ENCODE measurements at places on chromosomes 1 and 21.

DNA sequence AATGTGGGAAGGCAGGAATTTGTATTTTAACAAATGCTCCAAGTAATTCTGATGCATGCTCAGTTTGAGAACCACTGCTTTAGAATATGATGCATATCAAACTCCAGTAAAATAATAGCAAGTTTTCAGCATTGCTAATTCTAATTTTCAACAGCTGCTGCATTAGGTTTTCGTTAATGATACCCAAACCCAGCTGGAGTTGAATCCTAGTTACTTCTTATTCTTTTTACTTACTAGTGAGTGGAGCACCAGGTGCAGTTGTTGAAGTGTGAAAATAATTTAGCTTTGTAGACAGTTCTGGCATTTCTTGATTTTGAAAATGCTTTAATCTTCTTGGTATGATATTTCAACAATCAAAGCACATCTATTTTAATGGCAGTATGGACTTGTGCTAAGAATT lies 138.5 kb downstream of the HS2ST1 start:
- DNase-seq, result no peak

GRCh38 chr1:165717918-165718515 lies 19.7 kb upstream of the ALDH9A1 start:
- DNase-seq, result no peak

GRCh38 chr21:23951251-23951650 lies 1656.0 kb downstream of the MRPL39 start:
- DNase-seq, result no peak

- DNase-seq, result no peak
These were observed 5.1 kb upstream of the NPHP4 start for GRCh38 chr1:5997316-5997715.

- no peak for DNase-seq
These were observed 29.7 kb downstream of the COA6 start for GRCh38 chr1:234402939-234403338.

- no peak for DNase-seq
These were observed 22.4 kb downstream of the PROX1 start for GRCh38 chr1:214010197-214010573.

- DNase-seq, result no peak
These were observed 6.1 kb downstream of the GJC2 start for GRCh38 chr1:228155596-228156514.

DNA sequence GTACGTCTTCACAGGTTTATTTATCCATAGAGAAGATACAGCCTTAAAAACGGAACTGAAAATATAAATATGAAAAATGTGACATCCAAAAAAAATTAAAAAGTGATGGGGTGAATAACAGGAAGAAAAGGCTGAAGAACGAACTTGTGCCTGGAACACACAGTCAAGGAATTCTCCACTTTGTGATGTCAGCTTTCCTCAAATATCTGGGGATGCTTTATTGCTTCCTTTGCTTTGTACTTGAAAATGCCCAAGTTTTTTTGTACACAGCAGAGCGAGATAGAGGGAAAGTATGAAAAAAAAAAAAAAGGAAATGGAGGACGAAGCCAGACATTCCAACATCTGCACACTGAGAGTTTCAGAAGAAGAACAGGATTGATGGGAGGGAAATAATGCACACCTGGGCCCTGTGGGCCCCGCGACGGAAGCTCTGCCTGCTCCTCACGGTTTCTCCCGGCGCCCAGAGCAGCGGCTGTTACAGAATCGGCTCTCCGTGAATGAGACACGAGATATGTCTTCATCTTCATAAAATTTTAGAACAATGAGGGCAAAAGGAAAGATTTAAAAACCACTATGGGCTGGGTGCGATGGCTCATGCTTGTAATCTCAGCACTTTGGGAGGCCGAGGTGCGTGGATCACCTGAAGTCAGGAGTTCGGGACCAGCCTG lies 10.0 kb upstream of the LRRC3 start:
- no peak for DNase-seq

DNA sequence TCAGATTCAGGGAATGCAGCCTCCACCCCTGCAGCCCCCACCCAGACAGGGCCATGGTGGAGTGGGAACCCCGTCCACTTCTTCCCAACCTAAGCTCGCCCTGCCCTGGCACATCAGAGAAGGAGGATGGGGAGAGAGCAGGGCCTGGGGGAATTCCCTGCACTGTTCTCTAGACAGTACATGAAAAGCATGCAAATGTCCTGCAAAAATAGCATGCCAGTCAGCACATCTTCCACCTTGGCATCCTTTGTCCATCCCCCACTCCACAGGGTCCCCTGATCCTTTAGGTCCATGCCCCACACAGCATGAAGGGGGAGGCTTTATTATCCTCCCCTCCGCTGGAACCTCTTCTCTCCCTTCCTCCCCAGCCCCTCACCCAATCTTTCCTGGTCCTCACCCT lies 35.0 kb upstream of the RD3 start:
- no peak for DNase-seq

DNA sequence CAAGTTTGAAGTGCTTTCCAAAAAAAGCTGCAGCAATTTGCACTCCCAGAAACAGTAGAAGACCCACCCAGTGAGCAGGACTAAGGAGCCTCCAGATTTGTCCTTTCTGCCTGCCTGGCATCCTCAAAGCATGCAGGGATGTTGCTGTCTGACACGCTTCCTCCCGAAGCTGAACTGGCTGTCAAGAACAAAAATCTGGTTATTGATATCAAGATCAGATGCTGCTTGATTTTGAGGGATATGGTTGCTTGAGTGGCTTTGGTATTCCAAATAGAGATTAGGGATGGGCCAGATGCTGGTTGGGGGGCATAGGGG lies 143.3 kb downstream of the MRPS6 start:
- DNase-seq, result no peak

DNA sequence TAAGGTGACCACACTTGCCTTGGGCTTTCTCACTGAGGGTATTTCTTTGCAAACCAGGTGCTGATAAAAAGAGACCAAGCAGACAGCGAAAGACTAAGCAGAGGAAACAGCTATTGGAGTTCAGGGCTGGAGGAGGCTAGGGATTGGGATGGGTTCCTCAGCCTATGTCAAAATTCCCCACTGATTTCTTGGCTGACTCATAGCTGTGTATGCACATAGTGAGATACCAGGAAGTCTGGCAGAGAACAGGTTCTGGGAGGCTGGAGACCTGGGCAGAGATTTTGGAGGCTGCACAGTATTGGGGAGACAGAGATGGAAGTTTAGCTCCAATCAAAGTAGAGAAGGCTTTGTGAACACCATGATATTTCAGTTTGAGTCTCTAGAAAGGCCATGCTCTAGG lies 25.3 kb downstream of the YARS1 start:
- no peak for DNase-seq

DNA sequence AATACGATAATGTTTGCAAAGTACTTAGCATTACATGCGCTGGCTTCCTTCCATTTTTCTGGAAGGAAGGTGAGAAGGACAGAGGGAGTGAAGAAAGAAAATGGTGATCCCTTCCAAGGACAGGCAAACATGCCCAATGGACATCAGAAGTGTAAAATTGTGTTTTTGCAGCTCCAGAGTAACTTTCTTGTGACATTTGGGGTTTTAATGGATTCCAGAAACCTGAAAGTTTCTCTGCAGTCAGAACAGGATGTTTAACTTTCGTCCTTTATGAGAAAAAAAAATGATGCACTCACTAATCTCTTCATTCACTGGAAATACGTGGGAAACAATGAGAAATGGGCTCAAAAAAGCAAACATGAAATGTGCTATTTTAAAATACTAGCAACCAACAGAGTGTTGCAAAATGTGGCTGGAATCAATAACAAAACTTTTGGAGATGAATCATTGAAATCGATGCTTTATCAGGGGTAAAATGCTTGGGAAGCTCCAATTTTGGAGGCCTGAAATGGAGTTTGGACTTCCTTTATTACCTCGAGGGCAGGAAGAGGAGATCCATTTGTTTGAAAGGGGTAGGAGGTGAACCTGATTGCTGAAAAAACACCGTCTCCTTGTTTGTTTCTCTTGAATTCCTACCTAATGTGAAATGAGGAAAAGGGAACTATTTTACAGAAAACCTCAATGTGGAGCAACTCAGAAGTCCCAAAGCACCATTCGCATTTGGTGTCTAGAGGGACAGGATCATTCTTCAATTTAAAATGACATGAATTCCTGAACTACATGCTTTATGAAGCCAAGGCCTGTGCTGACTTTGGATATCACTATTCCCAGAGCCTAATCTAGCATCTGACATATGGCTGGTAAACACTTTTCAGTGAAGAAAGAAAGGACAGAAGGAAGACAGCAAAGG lies 129.5 kb downstream of the TRABD2B start:
- no peak for DNase-seq

DNA sequence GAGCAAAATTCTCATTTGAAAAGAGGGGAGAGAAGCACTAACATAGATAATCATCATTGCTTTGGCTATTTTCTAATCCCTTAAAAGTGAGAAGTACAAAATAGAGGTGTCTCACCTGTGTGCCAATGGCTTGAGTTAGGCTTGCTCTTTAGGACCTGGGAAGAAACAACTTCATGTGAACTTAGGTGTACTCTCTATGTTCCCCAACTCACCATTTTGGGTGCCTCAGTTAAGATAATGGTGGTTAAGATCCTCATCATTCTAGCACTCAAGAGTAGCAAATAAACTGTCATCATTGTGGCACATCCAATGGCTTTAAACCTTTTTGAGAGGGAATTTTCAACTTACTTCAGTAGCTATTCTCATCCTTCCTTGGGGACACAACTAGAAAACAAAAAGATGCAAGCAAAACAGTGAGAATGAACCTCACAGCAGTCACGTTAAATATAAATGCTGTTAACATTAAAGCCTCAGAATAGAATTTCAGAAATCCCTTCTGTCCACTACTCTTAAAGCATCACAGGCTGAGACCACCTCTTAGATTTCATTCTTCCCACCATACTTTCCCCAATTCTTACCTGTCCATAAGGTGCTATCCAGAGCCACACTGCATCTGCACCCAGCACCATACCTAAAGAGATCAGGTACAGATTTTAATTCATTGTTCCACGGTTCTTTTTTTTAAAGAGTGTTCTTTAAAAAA lies 1.2 kb downstream of the GAS5 start:
- no peak for DNase-seq

- DNase-seq, result no peak
These were observed 14.7 kb upstream of the AHCYL1 start for GRCh38 chr1:109969907-109970306.

DNA sequence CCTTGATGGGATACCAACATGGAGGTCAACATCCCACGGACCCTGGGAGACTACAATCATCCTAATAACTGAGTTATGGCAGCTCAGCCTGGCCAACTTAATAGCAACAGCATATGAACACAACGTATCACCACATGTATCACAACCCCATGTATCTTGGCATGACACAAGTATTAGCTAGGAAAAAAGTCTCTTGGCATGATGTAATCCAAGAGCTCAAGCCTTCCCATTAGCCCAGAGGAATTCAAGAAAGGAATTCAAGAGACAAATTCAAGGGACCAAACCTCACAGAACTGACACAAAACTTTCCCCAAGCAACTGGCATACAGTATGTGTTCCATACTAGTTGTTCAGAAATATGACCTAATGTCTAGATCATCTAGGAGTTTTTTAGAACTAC lies 100.9 kb upstream of the HMGB4 start:
- no peak for DNase-seq

DNA sequence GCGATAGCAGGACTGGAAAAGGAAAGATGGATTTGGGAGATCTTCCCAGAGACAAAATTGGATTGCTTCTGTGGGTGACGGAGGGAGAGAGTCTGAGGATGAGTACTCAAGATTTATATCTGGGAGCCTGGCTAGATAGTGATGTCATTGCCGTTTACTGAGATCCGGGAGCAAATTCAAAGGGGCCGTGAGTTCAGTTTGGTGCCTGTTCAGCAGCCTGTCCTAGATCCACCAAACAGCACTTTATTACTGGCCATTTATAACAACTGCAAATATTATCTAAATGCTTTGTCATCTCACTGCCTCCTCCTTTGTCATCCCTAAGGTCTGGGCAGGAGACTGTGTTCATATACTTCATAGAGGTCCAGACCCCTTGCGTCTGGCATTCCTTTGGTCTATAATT lies 29.2 kb downstream of the MAPKAPK2 start:
- no peak for DNase-seq

DNA sequence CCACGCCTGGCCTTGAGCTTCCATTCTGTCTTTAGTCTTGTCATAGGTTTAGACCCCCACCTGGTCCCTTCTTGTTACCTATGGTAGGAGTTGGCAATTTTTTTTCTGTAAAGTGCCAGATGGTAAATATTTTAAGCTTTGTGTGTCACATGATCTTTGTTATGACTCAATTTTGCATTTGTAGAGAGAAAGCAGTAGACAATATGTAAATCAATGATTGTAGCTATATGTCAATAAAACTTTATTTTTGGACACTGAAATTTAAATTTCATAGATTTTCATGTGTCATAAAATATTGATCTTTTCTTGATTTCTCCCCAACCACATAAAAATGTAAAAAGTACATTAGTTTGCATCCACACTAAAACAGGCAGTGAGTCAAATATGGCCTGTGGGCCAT lies 8.0 kb downstream of the MKNK1 start:
- no peak for DNase-seq

- no peak for DNase-seq
These were observed 9.3 kb downstream of the EPS15 start for GRCh38 chr1:51509773-51510172.

GRCh38 chr1:199405634-199406196 lies 621.8 kb upstream of the NR5A2 start:
- no peak for DNase-seq

DNA sequence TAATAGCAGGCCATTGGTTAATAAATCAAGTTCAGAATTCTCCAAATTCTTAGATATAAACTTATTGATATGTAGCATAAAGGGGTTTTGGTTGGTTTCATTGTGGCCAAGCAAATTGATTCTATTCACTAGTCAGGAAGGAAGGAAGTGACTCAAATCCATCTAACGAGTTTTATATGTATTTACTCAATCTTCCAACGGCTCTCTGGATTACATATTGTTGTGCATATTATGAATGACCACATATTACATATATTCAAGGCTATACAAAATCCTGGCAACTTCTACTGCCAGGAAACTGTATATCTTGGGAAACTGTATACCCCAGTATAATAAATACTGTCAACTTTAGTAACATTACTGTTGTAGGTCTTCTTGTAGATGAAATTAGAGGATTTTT lies 20.1 kb upstream of the PDE4B start:
- DNase-seq, result no peak

GRCh38 chr1:58594546-58594945 lies 17.5 kb upstream of the TACSTD2 start:
- no peak for DNase-seq

DNA sequence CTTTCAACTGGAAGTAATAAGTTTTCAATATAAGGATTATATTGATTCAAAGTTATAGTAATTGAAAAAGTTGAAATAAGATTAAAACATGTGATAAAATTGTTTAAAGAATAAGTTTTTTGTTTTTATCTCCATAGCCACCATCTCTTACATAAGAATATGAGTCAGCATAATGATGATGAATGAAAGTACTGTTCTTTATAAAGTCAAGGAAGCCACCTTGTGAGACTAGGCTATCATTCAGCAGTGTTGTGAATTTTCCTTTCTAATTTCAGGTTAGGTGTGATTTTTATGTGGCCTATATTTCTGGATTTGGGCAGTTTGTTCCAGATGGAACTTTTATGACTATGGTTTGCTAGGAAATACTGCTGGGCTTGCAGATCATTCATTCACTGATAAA lies 22.4 kb upstream of the ASB17 start:
- DNase-seq, result no peak

- no peak for DNase-seq
These were observed 29.1 kb upstream of the CAPZB start for GRCh38 chr1:19514391-19514831.

- no peak for DNase-seq
These were observed 55.1 kb downstream of the UBE2T start for GRCh38 chr1:202286622-202287097.

Data from T-helper 22 cell (primary cell).